ENCODE measurements at places on chromosomes 5 and 9.

DNA sequence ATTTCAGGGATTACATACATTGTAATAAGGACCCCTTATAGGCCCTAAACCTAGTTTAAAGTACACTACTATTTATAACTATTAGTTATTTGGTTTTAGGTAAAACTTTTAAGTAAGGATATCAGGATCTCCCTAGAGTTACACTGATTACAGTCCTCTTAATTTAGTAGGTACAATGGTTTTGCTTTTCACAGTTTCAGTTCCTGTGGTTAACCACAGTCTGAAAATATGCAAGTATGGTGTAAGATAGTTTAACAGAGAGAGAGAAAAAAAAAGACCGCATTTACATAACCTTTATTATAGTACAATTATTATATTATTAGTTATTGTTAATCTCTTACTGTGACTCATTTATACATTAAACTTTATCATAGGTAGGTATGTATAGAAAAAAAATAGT lies 725.3 kb upstream of the PTPRD start:
- DNase-seq, result no peak

- no peak for DNase-seq
Measured at GRCh38 chr5:140051950-140052349, 8.9 kb upstream of the NRG2 start.

DNA sequence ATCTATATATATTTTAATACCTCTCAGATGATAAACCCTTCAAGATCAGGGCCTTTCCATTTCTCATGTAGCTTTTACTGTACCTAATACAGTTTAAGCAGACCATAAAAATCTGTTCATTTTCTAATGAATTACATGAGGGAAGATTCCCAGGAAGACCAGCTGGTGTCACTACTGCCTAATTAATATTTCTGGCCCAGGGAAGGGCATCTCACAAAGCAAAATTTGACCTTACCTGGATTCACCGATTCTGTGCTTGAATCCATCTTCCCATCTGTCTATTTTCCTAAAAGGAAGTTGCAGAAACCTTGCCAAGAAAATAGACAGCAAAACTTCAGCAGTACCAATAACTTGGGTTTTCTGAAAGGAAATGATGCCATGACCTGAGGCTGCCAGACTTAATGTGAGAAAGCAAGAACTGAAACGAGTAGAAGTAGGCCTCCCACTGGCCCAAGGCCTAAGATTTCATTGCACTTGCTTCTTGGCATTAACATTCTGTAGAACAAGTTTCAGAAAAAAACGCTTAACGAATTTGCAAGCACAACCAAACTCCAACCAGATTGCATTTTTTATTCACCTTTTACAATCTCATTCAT lies 83.0 kb upstream of the GLIS3 start:
- peak; percentile 18 for DNase-seq

- DNase-seq, result no peak
Measured at GRCh38 chr5:33827885-33828284, 63.9 kb downstream of the ADAMTS12 start.

DNA sequence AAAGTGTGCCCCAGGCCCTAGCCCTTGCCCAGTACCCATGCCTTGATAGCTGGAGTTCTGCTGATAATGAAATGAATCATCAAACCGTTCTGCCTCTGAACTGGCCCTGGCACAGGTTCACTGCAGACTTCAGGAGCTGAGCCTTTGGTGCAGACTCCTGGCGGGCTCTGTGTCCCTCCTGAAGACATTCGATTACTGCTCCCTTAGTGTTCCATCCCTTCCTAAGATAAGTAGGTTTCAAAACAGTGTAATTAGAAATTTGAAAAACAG lies 97.2 kb downstream of the MVB12B start:
- no peak for DNase-seq

- DNase-seq, result no peak
Measured at GRCh38 chr9:107046692-107047091, 183.7 kb downstream of the ZNF462 start.

- DNase-seq, result no peak
Measured at GRCh38 chr5:108436696-108437095, 54.8 kb upstream of the FBXL17 start.

DNA sequence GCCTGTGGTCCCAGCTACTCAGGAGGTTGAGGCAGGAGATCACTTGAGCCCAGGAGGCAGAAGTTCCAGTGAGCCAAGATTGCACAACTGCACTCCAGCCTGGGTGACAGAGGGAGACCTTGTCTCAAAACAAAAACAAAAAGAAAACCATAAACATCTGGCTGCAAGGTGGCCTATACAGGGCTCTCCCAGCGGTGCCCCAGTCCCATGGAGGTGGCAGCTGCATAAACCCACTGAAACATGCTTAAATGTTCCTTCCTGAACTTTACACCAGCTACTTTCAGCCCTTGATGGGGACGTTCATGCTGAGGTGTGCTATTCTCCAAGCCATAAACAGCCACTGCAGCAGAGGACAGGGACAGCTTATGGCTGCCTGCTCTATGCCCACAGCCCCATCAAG lies 35.6 kb downstream of the DROSHA start:
- DNase-seq, result no peak

DNA sequence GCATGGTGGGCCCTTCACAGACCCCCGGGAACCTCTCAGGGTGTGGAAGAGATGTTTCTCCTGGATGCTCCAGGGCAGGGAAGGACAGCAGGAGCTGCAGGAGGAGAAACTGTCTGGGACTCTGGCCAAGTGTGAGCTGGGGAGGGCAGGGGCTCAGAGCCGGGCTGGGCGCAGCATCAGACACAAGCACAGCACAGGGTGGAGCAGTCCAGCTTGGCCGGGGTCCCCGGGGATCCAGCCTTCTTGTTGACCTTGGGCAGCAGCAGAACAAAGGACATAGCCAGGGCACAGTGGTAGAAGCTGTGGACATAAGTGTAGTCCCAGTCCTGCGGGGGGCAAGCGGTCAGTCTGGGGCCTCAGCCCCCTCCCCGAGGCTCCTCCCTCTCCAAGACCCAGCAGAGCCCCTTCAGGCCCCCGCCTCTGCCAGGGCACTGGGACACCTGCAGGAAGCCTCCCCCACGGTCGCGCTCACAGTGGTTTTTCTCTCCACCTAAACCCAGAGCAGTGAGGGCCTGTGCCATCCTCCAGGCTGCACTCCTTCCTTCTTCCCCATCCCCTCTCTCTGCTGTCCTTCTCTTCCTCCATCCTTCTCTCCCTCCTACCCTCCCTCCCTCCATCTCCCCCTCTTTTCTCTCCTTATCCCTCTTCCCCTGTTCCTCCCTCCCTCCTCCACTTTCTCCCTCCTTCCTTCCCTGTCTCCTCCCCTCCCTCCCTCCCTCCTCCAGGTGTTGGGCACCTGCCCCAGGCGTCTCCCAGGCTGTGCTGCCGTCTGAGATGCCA lies 10.1 kb downstream of the MYMK start:
- DNase-seq, result no peak

DNA sequence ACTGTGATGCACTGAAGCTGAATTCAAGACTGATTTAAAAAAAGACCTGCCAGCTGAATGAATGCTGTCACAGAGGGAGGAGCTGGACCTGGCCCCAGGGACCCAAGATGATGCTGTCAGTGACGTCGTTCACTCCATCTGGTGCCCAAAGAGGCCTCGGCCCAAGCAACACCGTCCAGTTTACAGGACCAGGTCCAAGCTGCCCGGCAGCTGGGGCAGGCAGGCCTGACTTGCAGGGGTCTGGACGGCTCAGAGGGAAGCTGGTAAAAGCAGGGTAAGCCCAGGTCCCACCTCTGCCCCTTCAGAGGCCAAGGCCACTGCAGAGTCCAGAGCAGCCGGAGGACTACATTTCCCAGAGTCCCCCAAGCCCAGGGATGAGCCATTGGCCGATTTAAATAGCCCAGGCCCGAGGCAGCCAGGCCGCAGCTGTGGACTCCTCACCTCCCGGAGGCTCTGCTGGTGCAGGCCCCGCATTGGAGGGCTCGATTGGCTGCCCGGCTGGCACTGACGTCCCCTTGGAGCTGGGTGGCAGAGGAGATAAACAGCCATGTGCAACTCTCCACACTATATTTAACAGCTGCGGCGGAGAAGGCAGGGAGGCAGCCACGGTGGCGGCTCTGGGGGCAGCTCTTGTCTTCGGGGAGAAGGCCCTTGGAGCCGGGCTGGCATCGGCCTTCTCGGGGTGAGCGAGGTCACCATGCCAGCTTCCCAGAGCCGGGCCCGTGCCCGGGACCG lies at the start of gene PLPP7:
Gene PLPP7 (plus strand): TSS at position 423 of the 735 bp plus-strand sequence. CDS start 275 bp downstream, at position 698.
- DNase-seq, result peak; percentile 33

GRCh38 chr5:155101697-155102096 lies 88.1 kb downstream of the KIF4B start:
- DNase-seq, result no peak

GRCh38 chr5:33180900-33181299 lies 259.9 kb upstream of the TARS1 start:
- DNase-seq, result peak; percentile 6

- DNase-seq, result no peak
Measured at GRCh38 chr5:114332925-114333324, 28.9 kb upstream of the KCNN2 start.

- no peak for DNase-seq
Measured at GRCh38 chr5:65672796-65673195, 48.0 kb downstream of the SHLD3 start.

DNA sequence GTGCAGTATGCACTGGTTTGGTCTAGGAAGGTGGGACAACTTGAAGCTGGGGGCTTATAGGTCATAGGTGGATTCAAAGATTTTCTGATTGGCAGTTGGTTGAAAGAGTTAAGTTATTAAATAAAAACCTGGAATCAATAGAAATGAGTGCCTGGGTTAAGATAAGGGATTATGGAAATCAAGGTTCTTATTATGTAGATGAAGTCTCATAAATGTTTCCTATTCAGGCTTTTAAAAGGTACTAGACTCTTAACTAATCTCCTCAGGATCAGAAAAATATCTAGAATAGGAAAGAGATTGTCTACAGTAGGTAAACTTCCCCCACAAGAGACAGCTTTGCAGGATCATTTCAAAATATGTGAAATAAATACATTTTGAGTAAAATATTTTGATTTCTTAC lies 163.3 kb upstream of the FBN2 start:
- DNase-seq, result no peak

DNA sequence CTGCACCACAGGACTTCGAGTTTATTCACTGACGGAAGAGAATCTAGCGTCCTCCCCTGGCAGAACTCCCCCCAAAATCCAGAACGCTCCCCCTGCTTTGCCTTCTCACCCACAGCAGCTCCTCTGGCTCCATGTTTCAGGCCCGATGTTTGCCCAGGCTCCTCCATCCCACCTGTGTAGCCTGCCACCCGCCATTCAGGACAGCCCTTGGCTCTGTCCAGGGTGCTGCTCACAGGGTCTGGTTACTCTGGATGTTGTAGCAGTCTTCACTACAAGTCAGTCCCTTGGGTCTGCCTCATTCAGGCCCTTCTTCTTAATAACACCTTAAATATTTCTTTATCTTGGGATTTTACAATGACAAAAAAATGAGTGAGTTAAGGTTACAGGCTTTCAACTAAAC lies 41.3 kb upstream of the SV2C start:
- DNase-seq, result peak; percentile 52

DNA sequence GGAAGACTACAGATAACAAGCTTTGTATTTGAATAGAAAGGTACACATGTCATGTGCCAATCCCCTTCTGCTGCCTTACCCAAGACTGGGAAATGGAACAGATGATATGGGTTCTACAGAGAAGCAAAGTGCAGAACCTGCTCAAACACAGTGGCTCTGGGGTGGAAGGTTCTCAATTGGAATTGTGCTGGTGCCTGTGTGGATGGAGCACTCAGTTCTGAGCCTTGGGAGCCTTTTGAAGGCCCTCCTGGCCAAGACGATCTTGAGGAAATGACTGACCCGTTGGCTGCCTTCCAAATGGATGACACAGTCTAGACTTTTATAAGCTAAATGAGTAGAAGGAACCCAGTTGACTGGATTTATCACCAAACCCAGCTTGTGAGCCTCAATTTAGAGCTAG lies 4.2 kb upstream of the PRSS3 start:
- no peak for DNase-seq

DNA sequence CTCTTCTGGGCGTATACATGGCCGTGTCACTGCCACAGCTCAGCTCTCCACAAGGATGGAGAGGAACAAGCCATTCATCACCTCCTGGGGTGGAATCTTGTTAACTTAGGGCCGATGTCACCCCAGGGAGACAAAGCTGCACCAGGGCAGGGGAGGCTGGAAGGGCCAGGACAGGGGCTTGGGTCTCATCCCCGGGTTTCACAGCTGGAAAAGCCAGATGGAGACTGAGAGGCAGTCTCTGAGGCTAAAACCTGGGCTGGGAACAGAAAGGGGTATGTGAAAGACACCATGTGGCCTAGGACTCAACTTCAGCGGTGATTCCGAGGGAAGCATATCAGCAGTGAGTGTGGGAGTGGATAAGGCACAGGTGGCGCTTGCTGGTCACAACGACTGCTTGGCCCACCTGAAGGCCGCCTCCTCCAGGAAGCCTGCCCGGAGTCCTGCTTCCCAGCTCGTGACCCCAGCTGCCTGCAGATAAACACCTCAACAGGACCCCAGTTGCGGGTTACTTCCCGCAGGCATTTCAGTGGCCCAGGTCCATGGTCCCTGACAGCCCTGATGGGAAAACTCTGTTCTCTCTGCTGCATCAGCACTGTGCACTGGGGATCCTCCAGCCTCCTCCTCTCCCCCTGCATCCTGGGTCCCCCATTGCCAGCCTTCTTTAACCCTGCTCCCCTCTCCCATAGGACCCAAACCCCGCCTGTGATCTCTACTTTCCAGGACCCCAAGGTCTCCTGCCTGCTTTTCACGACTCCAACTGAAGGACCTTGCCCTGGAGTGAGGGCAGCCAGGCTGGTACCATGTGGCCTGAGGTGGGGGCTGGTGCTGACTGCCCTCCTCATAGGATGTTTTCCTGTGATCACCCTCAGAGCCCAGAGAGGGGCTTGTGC lies 51.7 kb upstream of the FCN1 start:
- no peak for DNase-seq

- no peak for DNase-seq
Measured at GRCh38 chr5:151733358-151734063, 24.9 kb downstream of the ATOX1 start.

GRCh38 chr5:25006734-25007133 lies 362.0 kb upstream of the CDH10 start:
- DNase-seq, result peak; percentile 5

- no peak for DNase-seq
Measured at GRCh38 chr5:177530638-177531037, 13.9 kb upstream of the DDX41 start.

GRCh38 chr5:128674837-128675446 lies 136.9 kb upstream of the FBN2 start:
- peak; percentile 60 for DNase-seq

- no peak for DNase-seq
Measured at GRCh38 chr5:66074901-66075300, 69.2 kb upstream of the SREK1 start.

DNA sequence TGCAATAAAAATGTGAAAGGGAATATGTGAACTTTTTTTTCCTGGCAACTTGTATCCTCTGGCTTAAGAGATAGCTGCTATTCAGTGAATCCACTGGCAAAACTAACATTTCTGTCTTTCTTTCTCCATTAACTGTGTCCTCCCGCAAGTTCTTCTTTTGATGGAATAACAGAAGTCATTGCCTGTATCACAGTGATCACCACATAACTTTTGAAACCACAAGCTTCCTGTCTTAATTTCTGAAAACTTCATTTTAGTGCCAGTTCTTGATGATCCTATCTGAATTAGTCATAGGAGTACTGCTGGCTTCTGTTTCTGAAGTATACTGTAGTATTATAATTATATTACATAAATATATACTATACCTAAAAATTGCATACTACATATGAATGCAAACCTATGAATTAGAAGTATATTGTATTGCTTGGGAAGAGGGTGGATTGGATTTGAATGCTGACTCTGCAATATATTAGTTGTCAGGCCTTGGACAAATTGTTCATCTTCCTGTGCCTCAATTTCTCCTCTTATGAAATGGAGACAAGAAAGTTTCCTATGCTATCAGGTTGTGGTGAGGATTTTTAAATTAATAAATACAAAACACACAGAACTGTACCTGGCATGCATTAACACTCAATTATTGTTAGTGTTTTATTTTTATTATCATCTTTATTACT lies 441.6 kb downstream of the CETN3 start:
- no peak for DNase-seq
